ENCODE measurements at places on chromosomes 7 and 10.

DNA sequence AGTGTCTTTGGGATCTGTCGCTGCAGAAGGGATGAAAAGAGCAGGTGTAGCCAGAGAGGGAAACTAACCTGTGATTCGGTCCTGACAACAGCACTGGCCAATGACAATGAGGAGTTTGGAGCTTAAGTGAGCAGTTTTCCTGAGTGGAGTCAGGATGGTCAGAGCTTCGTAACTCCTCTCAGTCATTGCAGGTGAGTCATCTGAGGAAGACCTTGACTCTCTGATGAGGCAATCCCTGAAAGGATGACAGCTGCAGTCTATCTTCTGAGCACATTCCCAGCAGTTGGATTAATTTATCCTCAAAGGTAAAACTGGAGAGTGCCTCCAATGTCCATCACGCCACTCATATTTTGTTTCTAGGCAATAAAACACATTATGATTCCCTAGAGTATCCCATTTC, 401.9 kb downstream of the POM121L12 start:
- no peak for DNase-seq

- no peak for DNase-seq
Observed at GRCh38 chr10:9605231-9605630, 1412.4 kb upstream of the CELF2 start.

DNA sequence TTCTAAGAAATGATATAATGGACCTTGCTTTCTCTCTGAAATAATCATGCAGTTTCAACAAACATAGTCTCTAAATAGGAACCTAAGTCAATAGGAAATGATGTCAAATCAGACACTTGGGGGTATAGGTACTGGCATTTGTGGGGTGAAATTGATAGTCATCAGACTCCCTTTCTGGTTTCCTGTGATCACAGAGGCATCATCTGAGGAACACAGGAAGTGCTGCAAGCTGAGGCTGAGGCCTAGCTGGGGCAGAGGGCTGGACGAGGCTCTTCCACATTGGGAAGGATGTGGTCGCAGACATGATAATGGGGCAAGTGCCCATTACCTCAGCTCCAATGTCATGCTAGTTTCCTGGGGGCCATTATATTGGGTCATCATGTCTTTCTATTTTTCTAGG, 33.5 kb upstream of the TARP start:
- DNase-seq = no peak

DNA sequence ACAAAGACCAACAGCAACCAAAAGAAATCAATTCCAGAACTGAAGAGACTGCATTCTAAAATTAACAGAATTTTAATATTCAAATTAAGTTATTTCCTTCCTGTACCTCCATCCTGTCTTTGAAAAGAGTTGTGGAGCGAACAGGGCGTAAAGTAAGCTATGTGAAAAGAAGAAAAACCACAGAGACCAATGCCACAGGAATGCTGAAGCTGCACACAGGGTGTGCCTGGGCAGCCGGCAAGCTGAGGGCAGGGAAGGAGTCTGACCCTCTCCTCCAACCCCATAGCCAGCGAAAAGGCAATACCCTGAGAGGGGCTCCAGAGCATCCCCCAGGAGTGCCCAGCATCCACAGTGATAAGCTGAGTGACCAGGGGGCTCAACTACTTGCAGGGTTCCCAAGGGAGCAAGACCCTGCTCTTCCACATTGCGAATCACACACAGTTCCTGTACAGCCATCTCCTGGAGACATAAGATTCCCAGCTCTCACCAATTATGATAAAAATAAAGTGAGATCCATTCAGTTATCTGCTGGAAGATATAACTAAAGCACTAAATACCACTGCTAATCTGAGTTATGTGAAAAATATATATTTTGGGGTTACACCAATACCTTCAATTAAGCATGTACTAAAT, 93.8 kb downstream of the PARD3 start:
- DNase-seq = no peak

DNA sequence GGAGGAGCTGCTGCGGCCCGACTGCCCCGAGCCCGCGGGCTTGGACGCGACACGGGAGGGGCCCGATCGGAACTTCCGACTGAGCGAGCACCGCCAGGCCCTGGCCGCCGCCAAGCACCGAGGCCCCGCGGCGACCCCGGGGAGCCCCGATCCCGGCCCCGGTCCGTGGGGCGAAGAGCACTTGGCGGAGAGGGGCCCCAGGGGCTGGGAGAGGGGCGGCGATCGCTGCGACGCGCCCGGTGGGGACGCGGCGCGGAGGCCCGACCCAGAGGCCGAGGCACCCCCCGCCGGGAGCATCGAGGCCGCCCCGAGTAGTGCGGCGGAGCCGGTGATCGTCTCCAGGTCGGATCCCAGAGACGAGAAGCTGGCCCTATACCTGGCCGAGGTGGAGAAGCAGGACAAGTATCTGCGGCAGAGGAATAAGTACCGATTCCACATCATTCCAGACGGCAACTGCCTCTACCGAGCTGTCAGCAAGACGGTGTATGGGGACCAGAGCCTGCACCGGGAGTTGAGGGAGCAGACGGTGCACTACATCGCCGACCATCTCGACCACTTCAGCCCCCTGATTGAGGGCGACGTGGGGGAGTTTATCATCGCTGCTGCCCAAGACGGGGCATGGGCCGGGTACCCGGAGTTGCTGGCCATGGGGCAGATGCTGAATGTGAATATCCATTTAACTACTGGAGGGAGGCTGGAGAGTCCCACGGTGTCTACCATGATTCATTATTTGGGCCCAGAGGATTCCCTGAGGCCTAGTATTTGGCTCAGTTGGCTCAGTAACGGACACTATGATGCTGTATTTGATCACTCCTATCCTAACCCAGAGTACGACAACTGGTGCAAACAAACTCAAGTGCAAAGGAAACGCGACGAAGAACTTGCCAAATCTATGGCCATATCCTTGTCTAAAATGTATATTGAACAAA, 1.4 kb downstream of the OTUD1 start:
- peak; percentile 32 for DNase-seq
